ENCODE measurements at places on chromosomes 7 and 10. TPM values are rescaled to one million over a fixed set of nuclear protein-coding genes. Genes with fewer than 3 reads are reported as not detected.

MRPL43 gene
- 51.9 TPM for total RNA-seq

MYL10 gene
- not detected for total RNA-seq

CPA1 gene
- total RNA-seq = 1.8 TPM

UCMA gene
- not detected for total RNA-seq

CALD1 gene
- 1,038 TPM for total RNA-seq

PPP1R3A gene
- not detected for total RNA-seq

NCF1 gene
- total RNA-seq = 18.1 TPM

CPED1 gene
- 77.4 TPM for total RNA-seq

PNLIP gene
- total RNA-seq = 1.7 TPM

NRP1 gene
- total RNA-seq = 66.9 TPM

FOXI2 gene
- 0.78 TPM for total RNA-seq

CRTAC1 gene
- total RNA-seq = 4.3 TPM

BUD23 gene
- total RNA-seq = 36.9 TPM

SLC25A13 gene
- total RNA-seq = 18.5 TPM

LRRC61 gene
- 4.6 TPM for total RNA-seq

DNA sequence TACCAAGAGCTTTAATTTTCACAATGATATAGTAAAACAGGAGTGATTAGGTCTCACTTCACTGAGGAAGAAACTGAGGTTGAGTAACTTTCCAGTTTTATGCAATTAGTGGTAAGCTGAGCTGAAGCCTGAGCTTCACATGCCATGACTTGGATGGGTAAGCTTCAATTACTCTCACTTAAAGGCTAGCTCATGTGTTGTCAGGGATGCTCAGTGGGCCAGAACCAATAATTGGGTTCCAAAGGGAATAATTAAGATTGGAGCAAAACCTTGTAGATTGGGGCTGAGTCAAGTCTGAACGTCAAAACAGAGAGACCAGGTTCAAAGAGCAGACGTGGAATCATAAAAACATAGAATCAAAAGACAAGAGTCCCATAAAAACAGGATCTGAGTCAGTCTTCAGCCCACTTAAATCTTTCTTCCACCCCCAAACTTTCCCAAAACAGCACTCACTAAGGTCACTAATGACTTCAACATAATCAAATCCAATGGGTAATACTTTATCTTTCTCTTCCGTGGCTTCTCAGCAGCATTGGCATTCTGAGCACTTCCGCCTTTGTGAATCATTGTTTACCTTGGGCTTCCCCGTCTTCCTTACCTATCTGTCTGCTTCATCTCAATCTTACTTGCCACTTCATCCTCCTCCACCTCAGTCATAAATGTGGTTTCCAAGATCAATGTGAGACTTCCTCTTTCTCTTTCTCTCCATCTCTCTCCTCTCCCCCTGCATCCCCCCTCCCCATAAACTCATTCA, 23.0 kb upstream of the EGFR start:
- H3K4me3 ChIP-seq = no peak overlapping the region
- no peaks in the 10 kb centered on the region for H3K27me3 ChIP-seq
- no peaks in the 10 kb centered on the region for H3K36me3 ChIP-seq
- no peaks in the 10 kb centered on the region for H3K4me1 ChIP-seq
- no peak overlapping the region for H3K27ac ChIP-seq
- no peak for DNase-seq

- H3K4me3 ChIP-seq = peak overlapping the region; percentile 64
- peak; percentile 41 for DNase-seq
- H3K36me3 ChIP-seq = peaks cover 6% of the 10 kb centered on the region
- H3K27me3 ChIP-seq = no peaks in the 10 kb centered on the region
These were observed 860 bp downstream of the SEC31B start for GRCh38 chr10:100518761-100519241.

DNA sequence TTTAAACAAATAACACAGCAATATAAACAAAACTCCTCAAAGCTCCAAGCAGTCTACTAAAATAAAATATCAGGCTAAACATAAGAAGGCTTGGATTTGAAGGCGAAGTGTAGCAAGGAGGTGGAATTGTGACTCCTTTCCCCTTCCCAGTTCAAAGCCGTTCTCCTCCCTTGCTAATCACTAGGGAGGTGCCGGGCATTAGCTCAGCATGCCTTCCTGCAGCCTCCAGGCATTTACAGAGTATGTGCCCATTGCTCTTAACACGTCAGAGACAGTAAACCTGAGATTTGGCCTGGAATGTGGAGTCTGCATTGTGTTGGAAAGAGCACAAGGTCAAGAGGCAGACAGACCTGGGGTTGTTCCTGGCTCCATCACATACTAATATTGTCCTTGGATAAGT, 15.6 kb downstream of the CNNM1 start:
- H3K27me3 ChIP-seq = no peaks in the 10 kb centered on the region
- H3K4me3 ChIP-seq = no peak overlapping the region
- no peaks in the 10 kb centered on the region for H3K36me3 ChIP-seq
- no peak for DNase-seq
- H3K4me1 ChIP-seq = peaks cover 5% of the 10 kb centered on the region

DNA sequence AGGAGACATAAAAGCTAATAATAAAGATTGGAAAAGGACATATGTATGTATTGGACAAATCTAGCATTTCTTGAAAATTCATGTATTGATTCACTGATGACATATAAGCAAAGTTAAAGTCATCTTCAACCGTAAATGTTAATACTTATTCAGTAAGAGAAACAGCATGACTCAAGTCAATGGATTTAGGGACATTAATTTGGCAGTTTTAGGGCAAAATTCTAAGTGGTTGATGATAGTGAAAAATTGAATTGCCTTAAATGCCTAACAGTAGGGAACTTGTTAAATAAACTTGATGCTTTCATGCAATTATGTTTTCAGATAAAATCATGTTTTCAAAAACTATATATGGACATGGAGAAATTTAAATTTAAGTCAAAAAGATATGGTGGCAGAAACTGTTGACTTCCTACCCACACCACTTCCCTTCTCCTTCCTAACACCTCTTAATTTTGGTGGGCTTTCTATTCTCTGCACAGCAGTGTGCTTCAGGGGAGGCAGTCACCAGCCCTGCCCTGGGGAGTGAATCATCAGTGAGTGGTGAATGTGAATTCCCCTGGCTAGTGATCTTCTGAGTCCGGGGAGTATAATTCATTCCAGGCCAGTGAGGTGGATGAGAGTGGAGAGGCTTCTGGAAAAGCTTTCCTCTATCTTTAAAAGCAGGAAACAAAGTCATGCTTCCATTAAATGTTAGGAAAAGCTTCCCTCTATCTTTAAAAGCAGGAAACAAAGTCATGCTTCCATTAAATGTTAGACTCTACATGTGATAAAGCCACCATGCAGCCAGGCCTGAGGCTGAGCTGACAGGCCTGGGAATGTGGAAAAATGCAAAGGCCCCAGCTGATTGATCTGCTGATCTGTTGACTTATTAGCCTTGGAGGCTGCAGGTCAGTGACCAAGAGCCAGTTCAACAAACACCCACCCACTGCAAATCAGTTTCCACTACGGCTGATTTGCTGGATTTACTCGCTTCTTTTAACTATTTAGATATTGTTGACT, 25.2 kb upstream of the ITGB1 start:
- H3K27ac ChIP-seq = no peak overlapping the region
- DNase-seq = no peak
- H3K36me3 ChIP-seq = no peaks in the 10 kb centered on the region
- no peaks in the 10 kb centered on the region for H3K27me3 ChIP-seq
- no peak overlapping the region for H3K4me3 ChIP-seq

DNA sequence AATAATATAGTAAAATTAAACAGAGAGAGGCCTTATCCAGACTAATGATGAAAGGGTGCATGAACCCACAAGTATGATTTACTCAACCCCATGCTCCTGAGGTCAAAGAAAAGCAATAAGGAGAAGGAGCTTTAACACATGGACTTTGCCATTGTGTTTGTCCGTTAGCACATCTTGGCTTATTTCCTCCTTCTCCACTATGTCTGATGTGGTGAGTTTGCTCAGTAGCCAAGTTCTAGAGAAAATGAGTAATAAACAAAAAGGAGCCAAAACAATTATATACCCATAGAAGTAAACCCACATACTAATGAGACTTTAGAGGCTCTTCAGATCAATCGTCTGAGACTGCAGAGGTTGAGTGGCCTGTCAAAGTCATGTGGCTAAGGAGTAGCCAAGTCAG, 26.1 kb upstream of the ADD3 start:
- no peak for DNase-seq
- no peaks in the 10 kb centered on the region for H3K27me3 ChIP-seq

DNA sequence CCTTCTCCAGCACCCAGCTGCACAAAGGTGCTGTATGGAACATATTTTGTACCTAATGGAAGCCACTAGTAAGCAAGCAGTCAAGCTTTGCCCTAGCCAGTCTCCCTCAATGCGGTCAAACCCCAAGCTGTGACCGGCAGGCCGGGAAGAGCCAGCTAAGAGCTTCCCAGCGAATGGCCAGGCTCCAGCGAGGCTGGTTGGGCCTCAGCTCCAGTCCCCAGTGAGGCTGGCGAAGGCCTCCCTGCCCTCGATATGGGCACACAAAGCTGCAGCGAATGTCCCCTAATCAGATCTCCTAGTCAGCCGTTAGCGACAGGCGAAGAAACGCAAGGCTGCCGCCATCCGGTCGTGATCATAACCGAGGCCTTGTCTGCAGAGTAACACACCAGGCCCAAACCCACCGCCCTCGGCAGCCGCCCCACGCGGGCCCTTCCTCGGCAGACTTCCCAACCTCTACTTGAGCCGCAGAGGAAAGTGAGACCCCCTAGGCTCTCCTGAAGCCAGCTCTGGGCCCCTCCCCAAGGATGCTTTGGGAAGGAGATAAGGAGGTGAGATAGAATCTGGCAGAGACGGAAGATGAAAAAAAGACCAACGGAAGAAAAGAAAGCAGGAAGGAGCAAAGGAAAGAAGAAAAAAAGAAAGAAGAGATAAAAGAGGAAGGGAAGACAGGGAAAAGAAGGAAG, 3.1 kb upstream of the HOXA9 start:
- DNase-seq = no peak
- H3K27ac ChIP-seq = no peak overlapping the region
- no peak overlapping the region for H3K4me3 ChIP-seq
- no peaks in the 10 kb centered on the region for H3K36me3 ChIP-seq
- peaks cover 12% of the 10 kb centered on the region for H3K4me1 ChIP-seq
- peaks cover 14% of the 10 kb centered on the region for H3K27me3 ChIP-seq

DNA sequence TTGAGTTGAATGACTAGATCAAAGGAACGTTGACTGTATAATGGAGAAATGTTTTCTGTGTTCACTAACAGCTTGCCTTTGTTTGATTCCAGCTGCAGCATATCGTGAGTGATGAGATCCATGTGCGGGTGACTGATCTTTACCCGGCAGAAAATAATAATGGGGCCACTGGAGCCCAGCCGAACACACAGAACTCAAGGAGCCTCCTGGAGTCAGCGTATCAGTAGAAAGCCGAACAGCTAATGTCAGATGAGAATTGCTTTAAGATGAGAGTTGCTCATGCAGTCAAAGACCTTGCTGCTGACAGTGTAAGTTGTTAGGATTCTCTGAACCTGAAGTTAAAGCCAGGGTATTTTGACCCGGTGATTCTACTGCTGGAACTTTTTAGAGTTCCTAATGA, 34.3 kb upstream of the MTPAP start:
- H3K36me3 ChIP-seq = no peaks in the 10 kb centered on the region
- H3K27ac ChIP-seq = no peak overlapping the region
- no peaks in the 10 kb centered on the region for H3K27me3 ChIP-seq
- H3K4me1 ChIP-seq = no peaks in the 10 kb centered on the region
- no peak overlapping the region for H3K4me3 ChIP-seq

- H3K27me3 ChIP-seq = no peaks in the 10 kb centered on the region
- no peaks in the 10 kb centered on the region for H3K36me3 ChIP-seq
- DNase-seq = no peak
- H3K4me3 ChIP-seq = no peak overlapping the region
These were observed 133.0 kb upstream of the TNS3 start for GRCh38 chr7:47714669-47715607.

GRCh38 chr7:27123007-27123476, 7.5 kb downstream of the HOXA4 start:
- H3K27ac ChIP-seq = peak overlapping the region; percentile 99
- peak overlapping the region; percentile 99 for H3K4me3 ChIP-seq
- H3K36me3 ChIP-seq = no peaks in the 10 kb centered on the region
- no peak for DNase-seq
- H3K27me3 ChIP-seq = no peaks in the 10 kb centered on the region

DNA sequence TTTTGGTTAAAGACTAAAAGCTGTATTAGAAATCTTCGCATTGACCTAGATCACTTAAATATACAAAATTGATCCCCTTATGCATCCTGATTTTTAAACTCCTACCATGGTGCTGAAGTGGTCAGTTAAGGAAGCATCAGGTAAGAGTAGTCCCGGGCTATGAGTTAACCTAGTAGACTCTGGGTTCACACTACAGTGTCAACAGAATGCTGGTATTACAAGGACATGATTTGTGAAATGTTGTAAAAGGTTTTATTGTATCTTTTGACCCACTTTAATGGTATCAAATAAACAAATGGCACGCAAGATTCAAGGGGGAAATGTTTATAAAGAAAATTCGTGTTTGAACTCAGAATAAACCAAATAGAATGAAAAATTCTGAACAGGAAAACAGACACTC, 36.8 kb downstream of the RTKN2 start:
- peaks cover 33% of the 10 kb centered on the region for H3K4me1 ChIP-seq
- peak overlapping the region; percentile 42 for H3K27ac ChIP-seq
- DNase-seq = no peak
- no peak overlapping the region for H3K4me3 ChIP-seq
- H3K27me3 ChIP-seq = no peaks in the 10 kb centered on the region

DNA sequence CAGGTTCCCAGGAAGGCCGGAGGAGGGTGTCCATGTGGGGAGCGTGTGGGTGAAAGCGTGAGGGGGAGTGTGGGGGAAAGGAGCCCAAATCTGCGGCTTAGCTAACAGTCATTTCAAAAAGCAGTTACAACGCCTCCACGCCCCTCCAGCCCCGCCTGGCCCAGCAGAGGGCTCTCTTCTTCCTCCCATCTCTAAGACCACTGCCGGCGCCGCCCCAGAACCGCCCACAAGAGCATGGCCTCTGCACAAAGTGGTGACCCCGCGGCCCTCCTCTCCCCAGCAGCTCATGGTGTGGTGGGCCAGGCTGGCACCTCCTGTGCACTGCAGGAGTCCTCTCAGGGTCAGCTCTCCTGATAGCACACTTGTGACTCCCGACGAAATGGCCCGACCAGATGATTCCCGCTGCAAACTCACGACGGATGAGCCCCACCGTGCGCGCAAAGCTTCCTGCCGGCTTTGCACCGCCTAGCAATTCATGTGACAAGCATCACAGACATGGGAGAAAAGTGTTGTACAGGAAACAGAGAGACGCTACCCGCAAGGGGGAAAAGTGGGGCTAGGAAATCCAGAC, 12.4 kb upstream of the HUS1 start:
- H3K4me3 ChIP-seq = peak overlapping the region; percentile 87
- H3K4me1 ChIP-seq = no peaks in the 10 kb centered on the region
- DNase-seq = peak; percentile 70
- no peaks in the 10 kb centered on the region for H3K27me3 ChIP-seq
- no peaks in the 10 kb centered on the region for H3K36me3 ChIP-seq

DNA sequence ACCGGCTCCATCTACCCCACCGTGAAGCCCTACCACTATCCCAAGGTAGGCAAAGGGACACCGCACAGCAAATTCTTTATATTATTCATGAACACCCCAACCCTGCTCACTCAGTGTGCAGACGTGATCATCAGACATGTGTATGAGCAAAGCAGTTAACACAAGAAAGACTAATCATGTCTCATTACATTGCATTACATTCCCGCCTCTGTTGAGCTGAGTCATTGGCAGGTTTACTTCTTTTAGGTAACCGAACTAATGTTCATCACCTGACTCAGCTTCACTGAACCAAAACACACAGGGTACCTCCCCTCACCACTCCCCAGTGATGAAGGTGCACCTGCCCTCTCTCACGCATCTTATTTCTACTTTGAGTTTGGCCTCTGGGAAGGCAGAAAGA, 233.4 kb downstream of the PAXIP1 start:
- no peaks in the 10 kb centered on the region for H3K4me1 ChIP-seq
- H3K27ac ChIP-seq = no peak overlapping the region
- no peaks in the 10 kb centered on the region for H3K27me3 ChIP-seq
- no peak for DNase-seq

All from thoracic aorta (tissue), 2 donors.